Stimulated activated CD8-positive, alpha-beta memory T cell treated with anti-CD3 and anti-CD28 coated beads, Interleukin-15, amount 100 ng/mL, for 48 hours (primary cell): ENCODE measurements at places on chromosomes 5 and 9.

- DNase-seq = no peak
Observed at GRCh38 chr5:143801252-143801939, 10.6 kb upstream of the HMHB1 start.

GRCh38 chr5:169777159-169777558 lies 140.1 kb downstream of the DOCK2 start:
- DNase-seq = no peak

GRCh38 chr5:132763181-132764036 lies 13.6 kb downstream of the SEPTIN8 start:
- no peak for DNase-seq

DNA sequence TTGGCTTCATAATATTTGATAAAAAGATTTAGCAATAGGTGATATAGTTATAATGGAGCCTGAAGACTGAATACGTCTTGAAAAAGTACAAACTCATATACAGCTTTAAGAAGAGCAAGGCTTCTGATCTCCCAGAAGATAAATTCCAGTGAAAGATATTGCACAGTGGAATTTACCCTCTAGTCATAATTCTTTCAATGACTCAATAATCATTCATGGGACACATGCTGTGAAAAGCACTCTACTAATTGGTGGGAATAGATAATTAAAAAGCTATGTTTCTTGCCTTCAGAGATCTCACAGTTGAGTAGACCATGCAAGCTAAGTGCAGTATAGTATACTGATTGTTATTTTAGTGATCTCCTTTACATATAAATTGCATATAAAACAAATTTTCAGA lies 538.6 kb upstream of the CYLC2 start:
- DNase-seq = no peak

- no peak for DNase-seq
Observed at GRCh38 chr5:116395631-116396203, 178.9 kb downstream of the SEMA6A start.

DNA sequence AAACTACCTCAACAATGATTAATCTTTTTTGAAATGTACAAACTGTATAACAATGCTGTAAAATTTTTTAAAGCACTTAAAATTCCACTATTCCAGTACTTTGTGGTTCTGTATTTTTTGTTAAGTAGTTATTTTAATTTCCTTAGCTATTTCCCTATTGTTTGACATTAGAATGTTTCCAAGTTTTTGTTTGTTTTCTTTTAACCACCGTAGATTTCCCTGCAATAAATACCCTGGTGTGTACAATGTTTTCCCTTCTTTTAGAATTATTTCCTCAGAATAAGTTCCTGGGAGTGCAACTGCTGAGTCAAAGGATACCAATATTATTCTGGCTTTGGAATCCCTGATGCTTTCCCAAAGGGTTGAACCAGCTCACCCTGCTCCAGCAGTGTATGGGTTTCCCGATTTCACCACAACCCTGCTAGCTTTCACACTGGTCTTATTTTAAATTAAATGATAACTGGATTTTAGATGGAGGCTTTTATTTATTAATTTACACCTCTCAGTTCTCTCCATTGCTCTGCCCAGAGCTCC lies 20.6 kb upstream of the ANGPTL2 start:
- DNase-seq = no peak

DNA sequence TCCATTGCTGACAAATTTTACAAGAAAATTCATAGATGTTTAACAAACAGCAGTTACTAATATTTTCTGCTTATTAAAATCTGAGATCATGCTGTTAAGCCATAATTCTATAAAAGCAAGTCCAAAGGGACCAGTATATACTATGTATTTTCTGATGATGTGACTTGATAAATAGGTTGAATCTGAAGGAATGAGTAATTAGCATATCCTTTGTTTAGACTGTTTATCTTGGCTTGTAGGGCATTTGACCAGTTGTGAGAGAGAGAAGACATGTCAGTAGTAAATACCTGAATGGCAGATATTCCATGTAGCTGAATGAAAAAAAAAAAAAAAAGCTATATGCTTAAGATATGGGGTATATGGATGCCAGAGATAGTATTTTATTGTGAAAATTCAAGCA lies 14.6 kb downstream of the CPEB4 start:
- DNase-seq = no peak

- no peak for DNase-seq
Observed at GRCh38 chr5:151153300-151153699, 4.3 kb downstream of the ANXA6 start.

GRCh38 chr5:102532123-102532522 lies 33.3 kb upstream of the SLCO6A1 start:
- no peak for DNase-seq

DNA sequence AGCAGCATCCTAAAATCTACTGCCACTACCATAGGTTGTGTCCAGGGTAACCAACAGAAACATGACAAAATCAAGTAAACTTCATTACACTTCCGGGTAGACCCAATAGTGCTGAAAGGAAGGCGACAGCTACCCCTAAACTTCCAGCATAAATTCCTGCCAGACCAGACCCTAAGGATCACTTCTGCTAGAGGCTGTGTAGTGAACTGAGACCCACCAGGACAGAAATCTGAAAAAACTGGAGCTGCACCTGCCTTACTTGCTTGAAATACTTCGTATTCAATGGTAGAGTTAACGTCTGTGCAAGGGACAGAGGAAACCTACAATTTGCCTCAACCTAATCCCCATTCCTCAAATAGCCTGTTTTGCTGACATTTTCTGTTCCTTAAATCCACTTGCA lies 1.0 kb upstream of the SECISBP2 start:
- no peak for DNase-seq

- no peak for DNase-seq
Observed at GRCh38 chr9:115118879-115119218, 892 bp upstream of the TNC start.

DNA sequence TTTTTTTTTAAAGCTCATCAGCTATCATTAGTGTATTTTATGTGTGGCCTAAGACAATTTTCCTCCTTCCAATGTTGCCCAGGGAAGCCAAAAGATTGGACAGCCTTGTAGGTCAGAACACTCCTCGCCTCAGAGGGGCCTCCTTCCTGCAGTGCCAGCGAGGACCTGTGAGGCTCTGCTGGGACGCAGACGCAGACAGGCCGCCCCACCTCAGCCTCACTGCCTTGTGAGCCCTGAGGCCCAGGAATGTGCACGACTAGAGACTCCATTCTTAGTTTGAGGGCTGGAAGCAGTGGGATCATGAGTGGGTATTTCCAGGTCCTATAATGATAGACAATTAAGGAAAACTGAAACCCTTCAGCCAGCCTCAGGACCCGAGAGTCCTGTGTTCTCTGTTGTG lies 85.4 kb downstream of the PJA2 start:
- no peak for DNase-seq

GRCh38 chr5:50889790-50890189 lies 223.4 kb downstream of the PARP8 start:
- no peak for DNase-seq

DNA sequence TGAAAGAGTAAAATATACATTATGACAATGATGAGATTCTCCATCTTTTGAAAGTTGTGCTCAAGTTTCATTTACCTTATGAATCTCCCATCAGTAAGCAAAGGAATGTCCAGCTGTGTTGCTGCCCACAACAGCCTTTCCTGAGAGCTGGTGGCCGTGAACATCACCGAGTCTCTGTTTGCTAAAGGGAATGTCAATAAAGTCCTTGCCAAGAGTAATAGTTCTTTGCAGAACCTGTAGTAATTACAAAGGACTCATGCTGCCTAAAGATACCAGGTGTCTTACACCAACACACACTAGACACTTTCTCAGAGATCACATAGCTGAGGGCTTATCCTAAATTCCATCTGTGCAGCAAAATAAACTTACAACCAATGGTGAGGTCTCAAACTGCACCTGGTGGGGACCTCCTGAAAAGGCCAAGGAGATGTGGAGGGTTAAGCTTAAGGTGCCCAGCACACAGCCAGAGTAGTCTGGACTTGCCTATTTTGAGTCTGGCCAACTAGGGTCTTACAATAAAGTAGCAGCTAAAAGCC lies 111.1 kb upstream of the DAPK1 start:
- no peak for DNase-seq

DNA sequence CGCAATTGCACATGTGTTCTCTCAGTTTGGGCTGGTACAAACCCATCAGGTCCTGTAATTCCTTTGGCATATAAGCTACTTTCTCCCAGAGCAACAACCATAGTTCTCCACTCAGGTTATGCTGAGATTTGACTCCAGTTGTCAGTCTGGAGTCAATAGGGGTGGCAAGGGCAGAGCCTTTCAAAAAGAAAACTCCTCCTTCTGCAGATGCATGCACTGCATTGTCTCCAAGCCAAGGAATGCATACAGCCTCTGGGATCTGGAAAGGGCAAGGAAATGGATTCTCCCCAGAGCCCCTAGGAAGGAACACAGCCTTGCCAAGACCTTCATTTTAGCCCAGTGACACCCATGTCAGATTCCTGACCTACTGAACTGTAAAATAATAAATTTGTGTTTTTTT lies 31.0 kb upstream of the GZMA start:
- DNase-seq = no peak

DNA sequence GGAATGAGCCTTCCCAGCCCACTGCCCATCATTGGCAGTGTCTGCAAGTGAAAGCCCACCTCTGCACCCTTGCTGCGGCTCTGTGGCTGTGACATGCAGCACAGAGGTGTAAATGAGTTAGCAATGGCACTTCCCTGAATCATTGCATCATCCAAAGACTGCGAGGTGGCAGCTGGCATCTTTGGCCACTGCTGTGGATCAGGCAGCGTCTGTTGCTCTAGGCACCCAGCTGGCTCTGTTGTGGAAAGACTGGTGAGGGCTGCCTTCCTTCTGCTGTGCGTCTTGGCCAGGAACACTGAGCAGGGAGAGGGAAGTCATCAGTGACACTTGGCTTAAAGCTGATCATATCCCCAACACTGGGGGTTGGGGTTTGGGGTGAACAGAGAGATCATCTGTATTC lies 64.5 kb downstream of the MFAP3 start:
- DNase-seq = no peak

GRCh38 chr5:167678481-167678880 lies 613.0 kb upstream of the WWC1 start:
- DNase-seq = no peak

DNA sequence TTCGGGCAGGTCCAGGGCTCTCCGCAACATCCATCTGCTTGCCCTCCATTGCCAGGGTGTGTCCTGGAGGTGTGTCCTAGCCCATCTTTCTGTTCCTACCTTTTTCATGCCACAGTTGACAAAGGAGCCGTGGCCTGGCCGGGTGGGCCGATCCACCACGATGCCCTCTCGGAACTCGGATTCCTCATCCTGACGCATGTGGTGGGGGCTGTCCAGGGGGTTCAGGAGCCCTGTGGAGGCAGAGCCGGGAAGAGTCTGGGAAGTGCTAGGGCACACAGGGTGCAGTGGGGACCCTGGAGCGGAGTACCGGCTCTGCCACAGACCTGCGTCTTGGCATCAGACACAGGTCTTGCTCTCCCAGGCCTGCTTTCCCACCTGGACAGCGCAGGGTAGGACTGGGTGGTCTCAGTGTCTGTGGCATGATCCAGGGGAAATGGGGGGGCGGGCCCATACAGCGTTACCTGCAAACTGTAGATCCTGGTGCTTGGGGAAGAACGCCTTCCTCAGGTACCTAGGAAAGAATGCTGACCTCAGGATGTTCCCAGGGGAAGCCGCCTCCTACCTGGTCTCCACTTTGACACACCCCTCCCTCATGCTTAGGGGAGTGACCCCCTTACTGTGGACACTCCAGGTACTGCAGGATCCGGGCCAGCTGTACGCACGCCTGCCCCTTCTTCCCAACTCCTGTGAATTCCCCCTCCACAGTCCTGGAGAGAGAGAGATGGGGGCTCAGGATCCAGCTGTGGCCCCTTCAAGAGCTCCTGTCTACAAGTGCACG lies 3.5 kb downstream of the SPOUT1 start:
- DNase-seq = no peak

GRCh38 chr5:76861612-76862011 lies 11.8 kb downstream of the S100Z start:
- no peak for DNase-seq

GRCh38 chr9:90090997-90091396 lies 486.2 kb downstream of the GADD45G start:
- DNase-seq = no peak

DNA sequence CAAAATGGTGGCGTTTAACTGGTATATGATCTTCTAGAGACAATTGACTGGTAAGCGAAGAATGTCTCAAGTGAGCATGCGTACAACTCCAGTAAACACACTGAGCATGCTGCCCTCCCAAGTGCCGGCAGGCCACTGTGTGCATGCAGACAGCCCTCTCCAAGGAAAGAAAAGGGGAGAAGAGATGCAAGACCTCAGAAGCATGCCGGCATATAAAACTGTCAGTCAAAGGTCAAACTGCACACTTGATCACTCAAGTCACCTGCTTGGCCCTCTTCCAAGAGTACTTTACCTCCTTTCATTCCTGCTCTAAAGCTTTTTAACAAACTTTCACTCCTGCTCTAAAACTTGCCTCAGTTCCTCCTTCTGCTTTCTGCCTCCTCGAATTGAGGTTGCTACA lies 910.2 kb downstream of the TAF11L14 start:
- no peak for DNase-seq

GRCh38 chr9:80049096-80049782 lies 477.5 kb downstream of the TLE4 start:
- no peak for DNase-seq

DNA sequence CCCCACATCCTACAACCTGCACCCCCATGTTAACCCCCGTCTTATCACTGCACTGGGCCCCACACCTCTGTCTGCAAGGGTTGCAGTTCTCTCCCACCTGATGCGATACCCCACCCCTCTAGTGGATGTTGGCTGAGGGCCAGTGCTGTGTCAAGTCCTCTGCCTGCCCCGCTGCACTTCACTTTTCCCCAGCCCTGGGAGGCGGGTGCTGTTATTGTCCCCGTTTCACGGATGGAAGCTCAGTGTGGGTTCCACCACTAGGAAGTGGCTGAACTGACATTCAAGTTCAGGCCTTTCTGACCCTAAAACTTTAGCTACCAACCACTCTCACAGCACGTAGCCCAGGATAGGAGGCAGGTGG lies 3.5 kb downstream of the SNCB start:
- DNase-seq = no peak

DNA sequence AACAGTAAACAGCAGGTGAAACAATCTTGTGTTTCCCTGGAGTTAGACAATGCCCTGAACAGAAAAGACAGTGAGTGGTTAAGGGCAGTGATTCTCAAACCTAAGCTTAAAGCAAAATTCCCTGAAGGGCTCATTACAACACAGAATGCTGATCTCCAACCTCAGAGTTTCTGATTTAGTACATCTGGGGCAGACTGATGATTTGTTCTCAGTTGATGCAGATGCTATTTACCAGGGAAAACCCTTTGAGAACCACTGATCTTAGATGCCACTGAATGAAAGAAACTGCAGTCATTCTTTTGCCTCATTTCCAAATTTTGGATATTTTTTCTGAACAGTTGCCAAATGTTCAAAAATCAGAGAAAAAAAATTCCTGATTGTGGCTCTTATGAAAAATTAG lies 18.7 kb upstream of the ADAM19 start:
- DNase-seq = no peak

DNA sequence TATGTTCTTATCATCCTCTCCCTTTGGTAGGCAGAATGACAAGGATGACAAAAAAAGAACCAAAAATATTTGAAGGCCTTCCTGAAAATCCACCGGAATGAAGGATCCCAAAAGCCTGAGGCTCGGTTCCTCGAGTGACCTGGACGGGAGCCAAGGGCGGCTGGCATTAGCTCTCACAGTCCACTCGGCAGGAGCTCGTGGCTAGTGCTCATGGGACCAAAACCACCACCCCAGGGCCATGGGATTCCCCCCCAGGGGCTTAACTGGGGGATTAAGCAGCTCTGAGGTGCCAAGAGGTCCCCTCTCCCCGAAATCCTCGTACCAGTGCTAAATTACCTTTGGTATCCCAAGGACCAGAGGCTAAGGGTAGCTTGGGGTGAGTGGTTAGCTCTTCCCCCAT lies 586 bp upstream of the PDZD2 start:
- DNase-seq = no peak

GRCh38 chr9:106420511-106420944 lies 442.4 kb upstream of the ZNF462 start:
- DNase-seq = no peak
